ENCODE measurements at places on chromosomes 12 and 14. TPM values are rescaled to one million over a fixed set of nuclear protein-coding genes. Genes with fewer than 3 reads are reported as not detected.

The MMP19 gene
- 0.50 TPM for total RNA-seq

The BMP4 gene
- total RNA-seq, result 0.14 TPM

The RPS6KL1 gene
- 1.6 TPM for total RNA-seq

The LHX5 gene
- not detected for total RNA-seq

The SPX gene
- total RNA-seq, result 0.17 TPM

The CLEC14A gene
- total RNA-seq, result 0.10 TPM

The WNT5B gene
- 26.5 TPM for total RNA-seq

The TSPAN8 gene
- not detected for total RNA-seq

The RBMS2 gene
- 12.9 TPM for total RNA-seq

The CPNE6 gene
- total RNA-seq, result 0.98 TPM

The ACSM4 gene
- not detected for total RNA-seq

The SUOX gene
- 18.0 TPM for total RNA-seq

The GNB3 gene
- 1.1 TPM for total RNA-seq

The PKP2 gene
- 7.1 TPM for total RNA-seq

The NTF3 gene
- total RNA-seq, result 25.2 TPM

The ITGA5 gene
- 26.8 TPM for total RNA-seq

The PDE3A gene
- total RNA-seq, result 9.4 TPM

The CDKN1B gene
- total RNA-seq, result 85.5 TPM

The ADCY4 gene
- total RNA-seq, result 1.7 TPM

The ZC2HC1C gene
- 3.5 TPM for total RNA-seq

The DBX2 gene
- 0.28 TPM for total RNA-seq

The MSI1 gene
- total RNA-seq, result 1.3 TPM

The PTGER2 gene
- 0.77 TPM for total RNA-seq

The ANG gene
- 1.6 TPM for total RNA-seq

The KRT78 gene
- total RNA-seq, result not detected

The KRT83 gene
- total RNA-seq, result 0.46 TPM

The GPRC5D gene
- total RNA-seq, result not detected

The CISTR gene
- not detected for total RNA-seq

The DPPA3 gene
- not detected for total RNA-seq

The MGST1 gene
- total RNA-seq, result 17.8 TPM

The SETD1B gene
- total RNA-seq, result 10.9 TPM

The KRT73 gene
- total RNA-seq, result 0.20 TPM

The AKAP5 gene
- 4.7 TPM for total RNA-seq

The SIX4 gene
- total RNA-seq, result 3.1 TPM

The PIK3C2G gene
- 0.92 TPM for total RNA-seq

Data from motor neuron (in vitro differentiated cells).